T-helper 2 cell (primary cell): ENCODE measurements at places on chromosomes 1 and 21.
A peak's percentile ranks its signal among the peaks of the same experiment; 100 is the strongest.

DNA sequence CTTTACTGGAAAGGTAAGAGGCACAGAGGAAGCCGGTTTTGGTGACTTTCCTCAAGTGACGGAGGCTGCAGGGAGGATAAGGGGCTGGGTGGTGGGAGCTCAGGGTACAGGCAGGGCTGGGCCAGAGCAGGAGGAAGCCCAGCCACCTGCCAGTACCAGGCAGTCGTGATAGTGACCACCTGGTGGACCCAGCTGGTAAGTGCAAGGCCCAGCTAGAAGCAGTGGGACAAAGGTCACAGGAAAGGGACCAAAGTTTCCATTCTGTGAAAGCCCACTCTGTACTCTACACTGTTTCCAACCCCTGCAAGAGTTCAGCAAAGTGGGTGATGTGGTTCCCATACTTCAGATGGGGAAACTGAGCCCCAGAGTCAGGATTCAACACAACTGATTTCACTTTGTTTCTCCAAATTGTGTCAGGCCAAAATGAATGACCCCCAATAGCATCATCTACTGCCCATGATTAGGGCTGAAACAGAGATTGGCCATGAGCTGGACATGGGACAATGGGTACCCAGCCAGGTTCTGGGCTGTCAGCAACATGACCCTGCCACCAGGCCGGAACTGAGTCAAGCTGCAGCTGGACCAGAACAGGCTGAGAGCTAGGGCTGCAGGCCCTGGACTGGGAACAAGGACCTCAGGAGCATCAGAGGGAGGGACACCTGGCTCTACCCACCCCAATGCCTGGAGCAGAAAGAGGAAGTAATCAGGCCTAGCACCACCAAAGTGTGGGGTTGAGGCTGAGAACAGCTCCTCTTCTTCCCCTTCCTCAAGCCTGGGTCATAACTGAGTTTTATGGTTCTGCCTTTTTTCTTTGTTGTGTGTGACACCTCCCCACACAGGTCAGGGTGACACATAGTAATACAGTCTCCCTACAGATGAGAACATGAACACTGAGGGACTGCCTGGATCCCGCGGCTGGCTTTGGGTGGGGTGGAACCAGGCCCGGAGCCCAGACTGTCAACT is 50.2 kb downstream of the KCNN3 start:
- no peak for DNase-seq

GRCh38 chr1:93661829-93662474 is 19.7 kb downstream of the BCAR3 start:
- no peak for DNase-seq

DNA sequence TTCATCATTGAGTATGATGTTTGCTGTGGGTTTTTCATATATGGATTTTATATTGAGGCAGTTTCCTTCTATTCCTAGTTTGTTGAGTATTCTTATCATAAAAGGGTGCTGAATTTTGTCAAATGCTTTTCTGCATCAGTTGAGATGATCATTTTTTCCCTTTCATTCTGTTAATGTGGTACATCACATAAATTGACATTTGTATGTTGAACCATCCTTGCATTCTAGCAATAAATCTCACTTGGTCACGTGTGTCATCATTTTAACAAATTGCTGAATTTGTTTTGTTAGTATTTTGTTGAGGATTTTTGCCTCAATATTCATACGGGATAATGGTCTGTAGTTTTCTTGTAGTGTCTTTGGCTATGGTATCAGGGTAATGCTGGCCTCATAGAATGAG is 19.9 kb downstream of the TTC34 start:
- no peak for DNase-seq

- DNase-seq = no peak
Measured at GRCh38 chr1:6652986-6653385, 28.3 kb downstream of the THAP3 start.

- no peak for DNase-seq
Measured at GRCh38 chr1:235885655-235886262, 19.1 kb upstream of the LYST start.

DNA sequence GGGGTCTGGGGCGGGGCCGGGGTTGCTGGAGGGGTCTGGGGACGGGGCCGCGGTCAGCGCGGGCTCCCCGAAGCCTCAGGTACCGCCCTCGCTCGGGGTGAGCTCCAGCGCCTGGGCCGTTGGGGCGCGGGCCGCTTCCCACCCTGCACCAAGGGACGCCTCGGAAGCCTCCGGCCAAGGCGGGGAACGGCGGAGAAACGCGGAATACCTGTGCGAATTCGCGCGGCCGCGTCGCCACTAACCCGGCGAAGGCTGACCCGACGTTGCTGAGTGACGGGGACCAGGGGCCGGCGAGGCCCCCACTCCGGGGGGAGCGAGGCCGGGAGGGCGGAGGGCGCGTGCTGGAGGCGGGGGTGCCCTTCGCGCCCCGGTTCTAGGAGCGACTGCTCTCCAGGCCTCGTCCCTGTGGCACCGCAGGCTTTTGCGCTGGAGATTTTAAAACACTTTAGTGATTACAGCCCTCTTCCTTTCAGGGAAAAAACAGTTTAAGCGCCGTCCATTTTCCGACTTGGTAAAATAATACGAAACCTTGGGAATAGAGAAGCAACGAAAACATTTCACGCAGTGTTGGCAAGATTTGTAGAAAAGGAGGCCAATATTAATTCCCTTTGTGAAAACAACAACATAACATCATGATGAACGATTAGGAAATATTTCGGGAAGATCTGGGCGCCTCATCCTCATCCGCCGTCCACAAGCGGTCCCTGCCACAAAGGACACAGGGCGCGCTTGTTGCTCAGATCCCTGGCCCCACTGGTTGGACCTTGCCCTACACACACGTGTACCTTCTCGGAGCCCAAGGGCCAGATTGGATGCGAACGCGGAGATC is 971 bp upstream of the GNG4 start:
- DNase-seq = no peak

GRCh38 chr1:46030074-46030870 is 102.2 kb downstream of the PIK3R3 start:
- DNase-seq = no peak

DNA sequence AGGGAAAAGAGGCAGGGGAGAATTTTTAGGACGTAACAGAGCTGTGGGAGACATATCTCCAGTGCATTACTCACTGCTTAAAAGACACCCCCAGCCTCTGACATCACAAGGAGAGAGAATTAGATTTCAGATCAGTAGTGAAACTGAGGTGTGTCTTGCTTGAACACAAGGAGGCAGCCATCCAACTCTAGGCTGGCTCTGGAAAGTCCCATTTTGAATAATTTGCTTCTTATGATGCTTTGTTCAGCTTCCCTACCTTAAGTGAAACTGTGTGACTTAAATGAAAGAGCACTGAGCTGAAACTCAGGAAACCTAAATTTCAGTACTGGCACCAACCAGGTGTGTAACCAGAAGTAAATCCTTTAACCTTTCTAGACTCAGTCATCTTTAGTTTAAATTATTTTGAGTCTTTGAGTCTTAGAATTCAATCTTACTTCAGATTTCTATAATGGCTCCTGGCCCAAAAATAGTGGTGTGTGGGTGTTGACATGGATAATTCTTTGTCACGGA is 251.6 kb upstream of the SGIP1 start:
- no peak for DNase-seq

DNA sequence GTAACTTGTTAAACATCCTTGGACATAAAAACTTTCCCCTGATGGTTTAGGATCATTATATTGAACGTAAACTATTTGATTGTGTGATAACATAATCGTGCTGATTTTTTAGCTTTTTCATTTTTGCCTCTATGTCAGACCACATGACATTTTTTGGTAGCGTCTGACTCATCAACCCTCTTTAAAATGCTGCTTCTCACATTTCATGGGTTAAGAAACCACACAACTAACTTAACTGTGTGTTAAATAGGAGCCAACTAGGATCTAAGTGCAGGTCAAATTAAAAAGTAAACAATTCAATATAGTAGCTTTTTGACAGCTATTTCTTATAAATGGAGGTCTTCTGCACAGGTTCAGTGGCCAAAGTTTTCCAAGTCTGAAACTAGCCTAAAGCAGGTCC is 9.8 kb downstream of the BTG3 start:
- no peak for DNase-seq

- DNase-seq = no peak
Measured at GRCh38 chr1:155648207-155649147, 38.5 kb downstream of the MSTO1 start.

DNA sequence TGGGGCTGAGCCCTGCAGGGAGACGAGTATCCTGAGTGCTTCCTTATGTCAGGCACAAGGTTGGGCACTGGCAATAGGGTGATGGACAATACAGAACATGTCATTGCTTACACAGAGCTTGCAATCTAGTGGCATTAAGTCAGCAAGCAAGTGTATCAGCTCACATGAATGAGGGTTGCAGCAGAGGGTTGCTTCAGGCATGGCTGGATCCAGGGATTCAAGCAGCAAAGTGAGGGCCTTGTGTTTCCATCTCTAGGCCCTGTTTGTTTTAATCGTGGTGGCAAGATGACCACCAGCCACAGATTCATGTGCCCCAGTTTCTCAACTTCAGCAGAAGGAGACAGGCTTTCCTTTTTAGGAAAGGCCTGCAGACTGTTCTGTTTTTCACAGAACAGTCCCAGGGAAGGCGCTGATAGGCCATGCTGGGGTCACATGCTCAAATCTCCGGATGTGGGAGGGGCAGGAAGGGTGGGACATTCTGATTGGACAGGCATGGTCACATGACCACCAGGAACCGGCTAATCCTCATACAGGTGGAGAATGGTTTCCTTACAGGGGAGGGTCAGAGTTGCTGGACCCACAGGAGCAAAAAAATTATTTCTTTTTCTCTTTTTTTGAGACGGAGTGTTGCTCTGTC is 14.4 kb downstream of the PLOD1 start:
- no peak for DNase-seq

DNA sequence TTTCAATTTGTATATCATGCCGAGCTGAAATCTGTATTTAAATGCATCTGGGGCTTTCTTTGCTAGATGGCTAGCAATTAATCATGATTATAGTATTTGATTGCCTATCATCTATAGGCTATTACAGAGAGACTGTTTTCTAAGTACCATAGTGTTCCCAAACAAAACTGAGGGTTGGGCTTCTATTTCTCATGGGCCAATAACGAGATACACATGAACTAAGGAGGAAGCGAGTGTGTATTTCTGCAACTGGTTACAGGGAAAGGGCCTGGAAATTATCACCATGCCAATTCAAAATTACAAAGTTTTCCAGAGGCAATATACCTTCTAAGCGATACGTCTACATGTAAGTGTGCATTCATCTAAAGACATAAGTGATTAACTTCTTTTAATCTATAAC is 744.5 kb upstream of the BRINP3 start:
- no peak for DNase-seq

DNA sequence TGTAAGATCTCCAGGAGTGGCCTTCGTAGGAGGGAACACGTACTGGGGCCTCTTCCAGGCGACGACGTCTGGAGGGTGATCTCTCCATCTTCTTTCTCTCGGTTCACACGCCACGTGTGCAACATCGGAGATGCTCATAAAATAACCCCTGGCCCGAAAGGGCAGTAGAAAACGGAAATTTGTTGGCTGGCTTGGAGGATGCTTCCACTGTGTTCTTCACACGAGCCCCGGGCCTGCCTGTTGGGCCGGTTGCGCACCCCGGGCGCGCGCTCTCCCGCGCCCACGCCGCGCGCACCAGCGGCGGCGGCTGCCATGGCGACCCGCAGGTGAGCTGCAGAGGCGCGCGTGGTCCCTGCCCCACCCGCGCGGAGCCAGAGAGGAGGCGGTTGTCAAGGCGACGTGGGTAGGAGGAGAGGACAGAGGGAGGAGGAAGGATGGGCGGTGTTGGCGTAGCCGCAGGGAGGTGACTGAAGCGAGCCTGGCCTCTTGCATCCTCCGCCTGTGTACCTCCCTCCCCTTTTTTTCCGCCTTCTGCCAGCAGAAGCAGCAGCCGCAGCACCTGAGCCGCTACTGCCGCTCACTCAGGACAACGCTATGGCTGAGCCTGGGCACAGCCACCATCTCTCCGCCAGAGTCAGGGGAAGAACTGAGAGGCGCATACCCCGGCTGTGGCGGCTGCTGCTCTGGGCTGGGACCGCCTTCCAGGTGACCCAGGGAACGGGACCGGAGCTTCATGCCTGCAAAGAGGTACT is at the start of gene ELAPOR1:
Gene ELAPOR1 (plus strand): TSS at position 526 of the 752 bp plus-strand sequence. CDS start 69 bp downstream, at position 595.
- peak; percentile 91 for DNase-seq

DNA sequence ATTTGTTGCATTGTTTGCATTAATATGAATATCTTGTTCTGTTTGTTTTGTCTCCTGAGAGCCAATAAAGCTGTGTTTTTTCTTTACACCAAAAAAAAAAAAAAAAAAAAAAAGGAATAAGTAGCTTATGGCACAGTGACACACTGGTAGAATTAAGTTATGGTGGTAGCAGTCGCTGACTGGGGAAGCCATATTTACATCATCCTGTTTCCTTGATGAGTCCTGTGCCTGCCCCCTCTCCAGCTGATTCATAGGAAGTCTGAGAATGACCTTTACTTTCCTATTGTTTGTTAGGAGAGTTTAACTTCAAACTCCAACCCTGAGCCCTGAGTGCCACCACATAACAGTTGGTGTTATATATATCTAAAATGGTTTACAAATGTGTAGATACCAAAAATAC is 62.2 kb downstream of the OBSCN start:
- DNase-seq = no peak
